Stimulated activated CD4-positive, alpha-beta T cell treated with anti-CD3 and anti-CD28 coated beads, Interleukin-2, amount 100 ng/mL, for 24 hours (primary cell): ENCODE measurements at places on chromosomes 6 and 20.

- no peak for DNase-seq
These were observed 186.9 kb downstream of the ERMARD start for GRCh38 chr6:169938262-169938701.

DNA sequence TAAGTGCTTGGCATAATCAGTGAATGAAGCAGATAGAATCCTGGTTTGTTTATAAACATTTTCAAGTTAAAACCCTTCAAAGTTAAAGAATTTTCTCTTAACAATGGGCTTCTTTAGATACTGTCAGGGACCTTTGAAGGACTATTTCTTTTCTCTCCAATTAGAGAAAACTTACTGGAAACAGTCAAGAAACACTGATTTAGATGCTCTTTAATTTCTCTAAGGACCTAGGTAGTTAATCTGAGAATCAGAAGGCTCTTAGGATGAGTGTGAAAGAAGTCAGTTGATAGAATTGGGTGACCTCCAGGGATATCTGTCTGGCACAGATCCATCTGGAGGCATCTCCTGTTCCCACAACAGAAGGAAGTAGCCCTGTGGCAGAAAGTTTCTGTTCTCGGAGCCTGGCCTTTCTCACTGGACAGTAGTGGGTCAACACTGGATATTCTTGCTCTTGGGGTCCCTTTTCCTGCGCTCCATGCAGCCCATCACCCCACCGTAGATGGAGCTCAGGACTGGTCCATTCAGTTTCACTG is 22.5 kb downstream of the KIAA0408 start:
- DNase-seq = no peak

DNA sequence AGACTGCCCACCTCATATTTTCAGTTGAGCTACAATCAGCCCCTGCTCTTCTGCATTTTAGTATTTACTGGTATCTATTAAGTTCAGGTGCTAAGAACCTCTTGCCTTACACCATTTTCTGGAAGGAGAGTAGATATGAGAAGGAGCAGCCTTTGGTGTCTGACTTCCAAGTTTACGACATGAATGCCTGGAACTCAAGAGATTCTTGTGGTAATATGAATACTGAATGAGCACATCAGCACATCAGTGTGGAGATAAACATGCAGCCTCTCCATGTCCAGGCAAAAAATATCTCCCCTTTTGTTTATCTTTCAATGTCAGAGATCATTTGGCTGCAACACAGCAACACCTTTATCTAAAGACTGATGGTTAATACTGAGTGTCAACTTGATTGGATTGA is 65.8 kb upstream of the THEMIS start:
- DNase-seq = no peak

DNA sequence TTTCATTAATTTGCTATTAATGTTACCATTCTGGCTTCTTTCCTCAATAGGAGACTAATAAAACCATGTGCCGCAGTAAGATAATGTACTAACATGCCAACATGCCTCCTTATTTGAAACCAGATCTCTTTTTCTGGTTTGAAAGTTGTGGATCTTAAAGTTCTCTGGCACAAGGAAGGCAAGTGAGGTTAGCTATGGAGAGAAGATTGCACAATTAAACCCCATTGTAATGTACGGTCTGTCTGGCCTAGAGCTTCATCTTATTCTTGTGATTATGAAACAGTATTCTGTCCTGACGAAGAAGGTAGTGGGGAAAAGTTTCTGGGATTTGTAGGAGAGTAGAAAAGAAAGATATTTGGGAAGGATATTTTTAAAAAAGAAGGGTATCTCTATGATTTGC is 68.4 kb downstream of the EYA4 start:
- no peak for DNase-seq

- DNase-seq = no peak
These were observed 366.5 kb upstream of the ARID1B start for GRCh38 chr6:156410649-156411048.

GRCh38 chr6:53483423-53484353 is 61.2 kb downstream of the GCLC start:
- DNase-seq = no peak

DNA sequence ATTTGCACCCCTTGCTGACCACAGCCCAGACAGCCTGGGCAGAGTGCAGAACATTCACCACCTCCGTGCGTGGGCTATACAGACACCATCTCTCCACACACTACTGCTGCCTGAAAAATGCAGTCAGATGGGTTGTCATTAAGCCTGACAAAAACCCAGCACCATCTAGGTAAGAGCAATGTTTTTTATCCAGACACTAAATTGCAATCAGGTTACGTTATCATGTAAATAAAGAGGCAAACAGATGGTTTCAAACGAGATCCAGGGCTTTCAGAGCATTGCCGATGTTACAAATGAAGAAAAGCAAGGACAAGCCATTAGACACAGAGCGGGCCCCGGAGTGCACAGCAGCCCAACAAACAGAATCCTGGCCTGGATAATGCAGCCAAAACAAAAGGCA is 269.6 kb downstream of the PKHD1 start:
- DNase-seq = no peak

DNA sequence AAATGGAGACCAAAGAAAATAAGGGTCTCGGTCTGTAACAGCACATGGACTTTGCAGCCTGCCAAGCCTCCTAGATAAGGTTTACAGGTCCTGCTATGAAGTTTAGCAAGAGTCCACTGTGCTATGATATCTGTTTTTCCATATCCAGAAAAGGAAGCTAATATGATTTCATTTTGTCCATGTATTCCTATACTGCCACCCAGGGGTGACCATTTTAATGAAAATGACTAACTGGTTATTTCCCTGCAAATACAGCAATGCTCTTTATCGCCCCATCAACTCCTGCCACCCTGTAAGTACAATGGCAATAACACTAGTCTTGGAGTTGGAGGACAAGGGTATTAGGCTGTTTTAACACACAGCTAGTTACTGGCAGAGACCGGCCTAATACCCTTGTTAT is 115.2 kb upstream of the GLP1R start:
- DNase-seq = no peak

DNA sequence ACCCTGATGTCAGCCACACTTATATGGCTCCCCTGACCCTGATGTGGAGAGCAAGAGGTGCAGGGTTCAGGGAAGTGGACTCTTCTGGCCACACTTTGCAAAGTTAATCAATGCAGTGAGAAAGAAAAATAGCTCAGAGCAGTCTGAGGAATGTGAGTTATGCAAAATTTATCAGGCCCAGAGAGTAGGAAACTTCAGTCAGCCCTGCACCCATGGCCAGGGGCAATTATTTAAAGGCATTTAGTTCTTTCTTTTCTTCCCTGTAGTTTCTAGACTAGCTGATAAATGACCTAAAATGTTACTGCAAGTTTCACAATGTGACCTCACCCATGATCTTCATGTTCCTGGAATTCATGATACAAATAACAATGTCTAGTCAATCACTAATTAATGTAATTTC is 143.7 kb upstream of the GGTLC1 start:
- no peak for DNase-seq

- no peak for DNase-seq
These were observed 270.6 kb downstream of the KHDC1L start for GRCh38 chr6:72954716-72955115.

- no peak for DNase-seq
These were observed 12.0 kb downstream of the PGK2 start for GRCh38 chr6:49775043-49775442.

- no peak for DNase-seq
These were observed 22.7 kb upstream of the NUP153 start for GRCh38 chr6:17729223-17730077.
